ENCODE measurements at places on chromosomes 7 and 10. TPM values are rescaled to one million over a fixed set of nuclear protein-coding genes. Genes with fewer than 3 reads are reported as not detected.

The XRCC2 gene
- total RNA-seq = 1.6 TPM

The OR2A12 gene
- total RNA-seq = not detected

DNA sequence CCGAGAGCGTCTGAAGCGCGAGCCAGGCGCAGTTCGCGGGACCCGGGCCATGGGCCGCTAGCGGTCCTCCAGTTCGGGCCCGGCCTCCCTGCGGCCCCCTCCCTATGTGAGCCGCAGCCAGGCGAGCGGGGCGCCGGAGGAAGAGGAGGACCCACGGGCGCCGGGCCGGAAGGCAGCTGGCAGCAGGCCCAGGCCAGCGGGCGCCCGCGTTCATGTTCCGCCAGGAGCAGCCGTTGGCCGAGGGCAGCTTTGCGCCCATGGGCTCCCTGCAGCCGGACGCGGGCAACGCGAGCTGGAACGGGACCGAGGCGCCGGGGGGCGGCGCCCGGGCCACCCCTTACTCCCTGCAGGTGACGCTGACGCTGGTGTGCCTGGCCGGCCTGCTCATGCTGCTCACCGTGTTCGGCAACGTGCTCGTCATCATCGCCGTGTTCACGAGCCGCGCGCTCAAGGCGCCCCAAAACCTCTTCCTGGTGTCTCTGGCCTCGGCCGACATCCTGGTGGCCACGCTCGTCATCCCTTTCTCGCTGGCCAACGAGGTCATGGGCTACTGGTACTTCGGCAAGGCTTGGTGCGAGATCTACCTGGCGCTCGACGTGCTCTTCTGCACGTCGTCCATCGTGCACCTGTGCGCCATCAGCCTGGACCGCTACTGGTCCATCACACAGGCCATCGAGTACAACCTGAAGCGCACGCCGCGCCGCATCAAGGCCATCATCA is 1.1 kb downstream of the ADRA2A start:
- DNase-seq = no peak

DNA sequence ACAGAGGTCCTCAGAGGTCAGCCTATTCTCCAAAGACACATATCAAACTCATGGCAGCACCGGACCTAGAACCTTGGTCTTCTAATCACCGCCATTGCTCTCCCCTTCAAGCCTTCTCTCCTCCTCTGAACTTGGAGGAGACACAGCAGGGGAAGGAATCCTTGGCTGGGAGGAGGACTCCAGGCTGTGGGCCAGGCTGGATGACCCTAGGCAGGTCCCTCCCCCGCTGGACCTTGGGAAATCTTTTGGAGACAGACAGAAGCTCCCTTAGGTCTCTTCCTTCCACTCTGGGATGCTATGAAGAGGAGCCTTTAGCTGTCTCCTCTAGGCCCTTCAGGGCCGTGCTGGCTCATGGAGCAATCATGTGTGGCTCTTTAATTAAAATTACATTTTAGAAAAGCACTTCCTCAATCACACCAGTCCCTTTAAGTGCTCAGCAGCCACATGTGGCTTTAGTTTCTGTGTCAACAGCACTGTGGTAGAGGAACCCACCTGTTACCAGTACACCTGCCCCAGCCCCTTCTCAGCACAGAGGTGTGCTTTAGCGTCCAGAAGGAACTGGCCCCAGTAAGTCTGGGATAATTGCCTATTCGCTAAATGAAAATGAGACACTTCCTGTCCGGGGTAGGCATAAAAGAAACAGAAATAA is 238.2 kb downstream of the CELF2 start:
- no peak for DNase-seq

DNA sequence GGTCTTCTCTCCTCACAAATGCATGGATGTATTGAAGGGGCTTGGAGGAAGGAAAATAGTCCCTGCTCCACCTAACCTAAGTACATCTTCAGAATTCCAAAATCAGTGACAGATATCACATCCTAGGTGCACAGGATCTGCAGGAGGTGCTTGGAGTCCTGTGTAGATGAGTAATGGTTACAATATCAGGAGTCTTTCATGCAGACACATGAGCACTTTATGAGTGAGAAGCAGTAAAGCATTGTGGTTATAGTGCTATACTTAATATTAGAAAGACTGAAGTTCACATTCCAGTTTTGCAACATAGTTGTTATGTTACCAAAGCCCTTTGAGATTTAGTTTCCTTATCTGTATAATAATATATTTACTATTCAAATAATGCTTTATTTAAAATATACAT is 516.7 kb downstream of the NEBL start:
- DNase-seq = no peak

- DNase-seq = no peak
Measured at GRCh38 chr7:102272917-102273748, 13.5 kb upstream of the SH2B2 start.

DNA sequence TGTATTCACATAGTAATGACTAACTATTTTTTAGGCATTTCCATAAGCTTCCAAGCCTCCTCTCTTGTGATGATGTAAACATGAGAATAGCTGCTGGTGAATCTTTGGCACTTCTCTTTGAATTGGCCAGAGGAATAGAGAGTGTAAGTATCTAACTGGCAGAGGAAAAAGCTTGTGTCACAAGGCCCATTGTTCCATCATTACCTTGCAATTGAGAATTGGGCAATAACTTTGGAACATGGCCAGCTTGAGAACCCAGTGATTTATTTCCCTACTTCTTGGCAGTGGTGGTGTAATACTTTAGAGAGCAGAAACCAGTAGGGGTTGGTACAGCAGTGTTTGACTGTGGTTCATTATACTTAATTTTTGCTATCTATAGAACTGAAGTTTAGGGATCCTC is 12.0 kb downstream of the IFRD1 start:
- DNase-seq = peak; percentile 74

GRCh38 chr7:33887266-33887975 is 17.9 kb upstream of the BMPER start:
- no peak for DNase-seq

GRCh38 chr10:126629925-126630624 is 40.4 kb downstream of the C10orf90 start:
- no peak for DNase-seq

DNA sequence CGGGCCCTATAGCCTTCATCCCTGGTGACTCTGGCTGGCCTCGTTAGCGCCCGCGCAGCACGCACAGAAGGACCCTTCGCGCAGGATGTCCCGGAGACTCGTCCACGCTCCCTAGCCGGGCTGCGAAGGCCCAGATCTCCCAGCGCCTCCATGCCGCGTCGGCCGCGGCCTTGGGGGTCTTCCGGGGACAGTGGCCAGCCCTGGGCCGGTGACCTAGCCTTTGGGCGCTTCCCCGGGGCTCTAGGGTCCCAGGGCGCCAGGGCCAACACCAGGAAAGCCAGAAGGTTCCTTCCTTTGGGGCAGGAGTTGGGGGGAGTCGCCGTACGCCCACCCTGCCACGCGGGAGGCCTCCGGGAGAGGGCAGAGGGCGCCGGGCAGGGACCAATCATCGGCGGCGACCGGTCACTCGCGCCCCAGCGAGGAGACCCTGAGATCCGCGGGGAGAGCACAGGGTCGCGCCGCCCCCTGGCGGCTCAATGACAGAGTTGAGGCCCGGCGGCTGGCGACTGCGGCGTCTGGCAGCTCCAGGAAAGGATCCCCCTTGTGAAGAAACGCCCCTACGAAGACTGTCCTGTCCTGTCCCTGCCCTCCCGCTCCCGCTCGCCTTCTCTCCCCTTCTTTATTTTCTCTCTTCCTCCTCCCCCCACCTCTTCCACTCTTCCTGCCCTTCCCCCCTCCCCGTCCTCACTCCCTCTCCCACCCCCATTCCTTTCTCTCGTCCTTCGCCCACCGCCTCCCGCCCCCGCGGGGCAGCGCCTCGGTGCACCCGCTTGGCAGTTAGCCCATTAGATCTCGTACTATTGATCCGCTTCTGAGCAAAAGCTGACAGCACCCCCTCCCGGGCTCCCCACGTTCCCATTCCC is 62.3 kb upstream of the LBX1 start:
- DNase-seq = no peak

DNA sequence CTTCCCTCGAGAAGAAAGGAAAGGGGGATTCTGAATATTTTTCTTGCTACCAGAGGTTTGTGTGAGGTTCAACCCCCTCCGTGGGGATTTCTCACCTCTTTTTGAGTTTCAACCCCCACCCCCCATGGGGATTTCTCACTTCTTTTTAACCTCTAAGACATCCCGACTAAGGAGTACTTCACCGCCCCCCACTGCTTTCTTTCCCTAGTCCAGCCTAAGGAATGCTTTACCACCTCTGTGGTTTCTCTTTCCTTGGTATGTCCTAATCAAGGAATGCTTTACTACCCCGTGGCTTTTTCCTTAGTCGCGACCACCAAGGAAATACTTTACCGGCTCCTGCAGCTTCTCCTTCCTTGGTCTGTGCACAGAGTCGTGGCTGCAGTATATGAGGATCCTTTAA is 149.4 kb downstream of the LYZL1 start:
- DNase-seq = no peak

Data from astrocyte (in vitro differentiated cells and primary cell).